NCI-H69 (cell line): ENCODE measurements at places on chromosomes 4 and X.

GRCh38 chrX:87878926-87879325, 361.3 kb downstream of the KLHL4 start:
- DNase-seq, result no peak

GRCh38 chrX:79266702-79267101, 100.4 kb downstream of the ITM2A start:
- DNase-seq, result no peak

- no peak for DNase-seq
Observed at GRCh38 chr4:165626316-165626715, 246.7 kb upstream of the TLL1 start.

- DNase-seq, result no peak
Observed at GRCh38 chrX:74280759-74281158, 23.2 kb upstream of the ZCCHC13 start.

DNA sequence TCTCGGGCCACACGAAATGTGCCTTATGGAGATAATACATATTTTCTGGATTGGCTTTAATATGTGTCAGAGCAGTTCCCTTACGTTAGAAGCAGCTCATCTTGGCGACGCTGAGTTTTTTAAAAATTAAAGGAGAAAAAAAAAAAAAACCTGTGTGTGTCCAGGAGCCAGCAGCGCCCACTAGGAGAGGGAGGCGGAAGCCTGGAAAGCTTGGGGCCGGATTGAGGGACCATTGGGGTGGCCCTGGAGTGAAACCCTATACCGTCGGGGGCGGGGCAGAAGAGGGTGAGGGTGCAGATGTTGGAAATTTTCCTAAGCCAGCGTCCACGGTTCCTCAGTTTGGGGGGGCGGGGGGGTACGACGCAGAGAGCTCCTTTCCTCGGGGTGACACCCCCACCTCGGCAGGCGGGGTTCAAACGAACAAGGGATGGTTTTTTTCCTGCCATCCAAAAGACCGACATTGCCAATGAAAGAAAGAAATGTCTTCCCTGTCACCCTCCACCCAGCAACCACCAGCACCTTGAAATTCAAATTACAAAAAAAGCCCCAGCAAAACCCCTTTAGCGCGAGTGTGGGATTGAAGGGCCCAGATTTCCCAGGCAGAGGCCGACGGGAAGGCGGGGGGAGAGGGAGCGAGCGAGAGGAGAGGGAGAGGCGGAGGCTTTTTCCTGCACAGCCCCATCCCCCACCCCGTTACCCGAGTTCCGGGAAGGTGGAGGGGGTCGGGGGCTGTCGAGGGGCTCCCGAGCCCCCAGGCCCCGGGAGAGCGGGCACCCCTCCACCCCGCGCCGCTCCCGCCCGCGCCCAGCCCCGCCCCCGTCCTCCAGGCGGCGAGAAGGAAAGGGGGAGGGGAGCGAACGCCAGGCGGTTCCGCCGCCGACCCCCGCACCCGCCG, 859 bp downstream of the SMARCA1 start:
- peak; percentile 77 for DNase-seq

DNA sequence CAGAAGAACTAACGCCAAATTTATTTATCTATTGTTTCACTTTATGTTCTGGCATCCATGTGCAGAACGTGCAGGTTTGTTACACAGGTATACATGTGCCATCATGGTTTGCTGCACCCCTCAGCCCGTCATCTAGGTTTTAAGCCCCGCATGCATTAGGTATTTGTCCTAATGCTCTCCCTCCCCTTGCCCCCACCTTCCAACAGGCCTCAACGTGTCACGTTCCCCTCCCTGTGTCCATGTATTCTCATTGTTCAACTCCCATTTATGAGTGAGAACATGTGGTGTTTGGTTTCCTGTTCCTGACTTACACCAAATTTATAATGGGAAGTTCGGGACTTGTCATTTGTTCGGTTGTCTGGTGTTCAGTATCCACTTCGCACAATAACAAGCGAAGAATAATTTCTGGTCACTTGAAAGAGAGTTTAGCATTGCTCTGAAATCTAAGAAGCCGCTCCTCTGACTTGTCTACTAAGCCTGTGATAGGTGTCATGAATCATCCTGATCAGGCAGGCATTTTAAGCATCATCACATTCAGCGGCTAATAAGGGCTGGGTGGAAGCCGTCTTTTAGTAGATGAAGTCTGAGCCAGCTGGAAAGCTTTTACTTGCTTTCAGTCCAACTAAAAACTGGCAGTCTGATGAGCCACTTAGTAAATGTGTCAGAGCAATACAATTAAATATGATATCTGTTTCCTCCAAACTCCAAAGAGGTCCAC, 1065.7 kb upstream of the PABPC4L start:
- no peak for DNase-seq

- no peak for DNase-seq
Observed at GRCh38 chr4:184583738-184584502, 65.3 kb downstream of the CASP3 start.

- DNase-seq, result peak; percentile 17
Observed at GRCh38 chrX:46325312-46325877, 219.8 kb downstream of the ZNF674 start.

DNA sequence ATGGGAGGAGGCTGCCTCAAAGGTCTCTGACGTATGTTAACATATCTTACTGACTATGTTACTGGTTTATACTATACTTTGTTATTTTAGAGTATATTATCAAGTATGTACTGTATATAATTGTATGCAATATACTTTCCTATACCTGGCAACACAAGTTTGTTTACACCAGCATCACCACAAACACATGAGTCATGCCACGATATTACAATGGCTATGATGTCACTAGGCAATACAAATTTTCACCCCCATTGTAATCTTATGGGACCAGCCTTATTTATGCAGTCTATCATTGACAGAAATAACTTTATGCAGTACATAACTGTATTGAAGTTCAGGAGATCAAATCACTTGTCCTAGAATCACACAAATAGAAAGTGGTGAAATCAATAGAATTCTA, 329.9 kb upstream of the SLC7A11 start:
- DNase-seq, result no peak

DNA sequence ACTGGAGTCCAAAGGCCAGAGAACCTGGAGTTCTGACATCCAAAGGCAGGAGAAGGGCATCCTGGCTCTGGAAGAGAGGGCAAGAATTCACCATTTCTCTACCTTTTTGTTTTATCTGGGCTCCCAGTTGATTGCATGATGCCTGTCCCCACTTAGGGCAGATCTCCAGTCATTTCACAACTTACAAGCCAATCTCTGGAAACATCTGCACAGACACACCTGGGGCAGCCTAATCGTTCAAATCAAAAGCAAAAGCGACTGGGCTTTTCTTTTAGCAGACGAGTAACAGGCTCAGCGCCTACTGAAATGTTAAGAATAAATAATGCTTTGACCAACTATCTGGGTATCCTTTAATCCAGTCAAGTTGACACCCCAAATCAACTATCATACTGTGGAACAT, 136.0 kb upstream of the NPY2R start:
- DNase-seq, result no peak

DNA sequence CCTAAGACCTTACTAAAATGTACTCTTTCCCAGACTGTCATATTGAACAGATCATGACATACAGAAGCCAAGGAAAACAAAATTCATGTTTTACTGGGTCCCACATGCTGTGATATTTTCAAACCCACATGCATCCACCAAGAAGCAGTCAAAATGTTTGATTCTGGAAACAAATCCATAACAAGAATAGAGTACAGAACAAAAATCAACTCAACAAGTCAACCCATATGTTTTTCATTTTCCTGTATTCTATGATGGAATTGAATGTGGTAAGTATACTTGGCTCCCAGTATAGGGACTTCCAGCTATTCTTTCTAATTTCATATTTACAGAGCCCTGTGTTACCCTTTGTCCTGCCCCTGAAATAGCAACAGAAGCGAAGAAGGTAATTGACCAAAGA, 106.8 kb downstream of the COL25A1 start:
- no peak for DNase-seq

DNA sequence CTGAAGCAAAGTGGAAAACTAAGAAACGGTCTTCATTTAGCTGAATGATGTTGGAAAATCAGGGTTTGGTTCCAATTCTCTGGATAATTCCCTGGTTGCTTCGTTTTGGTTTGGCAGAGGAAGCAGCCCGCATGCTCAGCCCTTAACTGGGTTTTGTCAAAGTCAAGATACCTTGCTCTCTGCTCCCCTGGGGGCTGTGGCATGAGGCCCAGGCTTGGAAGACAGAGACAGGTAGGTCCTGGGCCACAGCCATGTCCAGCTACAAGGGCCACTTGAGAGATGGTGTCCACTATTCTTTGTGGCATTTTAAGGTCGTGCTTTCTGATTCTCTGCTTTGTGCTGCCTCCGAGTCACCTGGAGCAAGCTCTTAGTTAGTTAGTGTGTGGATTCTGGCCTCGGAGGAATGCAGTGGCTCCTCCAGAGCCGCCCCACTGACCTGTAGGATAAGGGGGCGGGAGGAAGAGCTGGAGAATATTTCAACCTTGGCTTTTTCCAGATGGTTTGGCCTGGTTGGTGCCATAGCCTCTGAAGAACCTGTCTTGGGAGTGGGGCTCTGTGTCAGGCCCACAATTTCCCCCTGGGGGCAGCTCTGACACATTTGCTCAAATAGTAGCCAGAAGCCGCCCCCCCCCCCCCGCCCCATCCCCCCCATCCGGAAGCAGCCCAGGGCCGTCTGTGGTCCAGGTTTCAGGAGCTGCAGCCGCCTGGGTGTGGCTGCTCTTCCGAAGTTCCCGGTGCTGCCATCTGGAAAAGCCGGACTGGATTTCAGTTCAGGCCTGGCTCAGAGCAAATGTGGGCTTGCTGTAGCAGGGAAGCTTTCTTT, 147.1 kb downstream of the NHS start:
- peak; percentile 77 for DNase-seq

GRCh38 chrX:15749642-15750610, 11.9 kb downstream of the CA5B start:
- no peak for DNase-seq

DNA sequence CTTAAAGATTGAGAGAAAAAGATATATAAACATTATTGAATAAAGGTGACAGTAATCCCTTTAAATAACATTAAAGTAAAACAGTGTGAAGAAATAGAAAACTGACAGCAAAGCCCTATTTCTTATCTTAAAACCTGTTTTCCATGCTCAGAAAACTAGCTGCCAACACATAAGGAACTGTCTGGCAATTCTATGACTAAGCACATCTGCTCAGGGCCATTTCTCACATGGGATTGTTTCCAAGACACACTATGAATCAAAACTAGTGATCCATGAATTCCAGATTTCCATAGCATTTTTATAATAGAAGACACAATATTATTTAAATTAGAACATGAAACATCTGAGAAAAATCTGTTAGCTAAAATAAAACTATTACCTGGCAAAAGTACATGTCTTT, 113.4 kb downstream of the SCLT1 start:
- DNase-seq, result peak; percentile 67

DNA sequence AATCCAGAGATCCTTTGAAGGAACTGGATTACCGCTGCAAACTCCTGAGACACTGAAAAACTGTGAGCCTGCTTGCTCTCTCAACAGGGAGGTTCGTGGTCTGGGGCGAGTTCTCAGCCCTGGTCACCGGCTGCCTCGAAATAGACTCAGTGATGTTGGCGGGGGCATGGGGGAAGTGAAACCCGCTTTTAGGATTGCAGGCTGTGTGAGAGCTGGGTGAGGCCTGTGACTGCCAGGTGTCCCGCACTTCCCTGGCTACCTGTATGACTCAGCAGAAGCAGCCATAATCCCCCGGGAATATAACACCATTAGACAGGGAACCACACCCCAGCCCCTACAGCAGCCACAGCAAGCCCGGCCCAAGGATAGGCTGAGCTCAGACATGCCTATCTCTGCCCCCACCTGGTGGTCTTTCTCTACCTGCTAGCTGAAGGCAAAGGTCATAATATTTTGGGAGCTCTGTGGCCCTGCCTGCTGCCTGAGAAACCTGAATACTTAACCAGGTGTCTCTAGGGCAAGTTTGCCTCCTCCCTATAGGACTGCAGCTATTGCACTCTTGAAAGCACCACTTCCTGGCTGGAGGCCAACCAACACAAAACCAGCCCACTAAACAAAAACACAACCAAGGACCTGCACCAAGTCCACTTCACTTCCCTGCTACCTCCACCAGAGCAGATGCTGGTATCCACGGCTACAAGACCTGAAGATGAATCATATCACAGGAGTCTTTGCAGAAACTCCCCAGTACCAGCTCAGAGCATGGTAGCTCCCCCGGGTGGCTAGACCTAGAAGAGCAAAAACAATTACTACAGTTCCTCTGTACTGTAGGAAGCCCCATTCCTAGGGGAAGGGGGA, 202.0 kb downstream of the RRAGB start:
- no peak for DNase-seq

DNA sequence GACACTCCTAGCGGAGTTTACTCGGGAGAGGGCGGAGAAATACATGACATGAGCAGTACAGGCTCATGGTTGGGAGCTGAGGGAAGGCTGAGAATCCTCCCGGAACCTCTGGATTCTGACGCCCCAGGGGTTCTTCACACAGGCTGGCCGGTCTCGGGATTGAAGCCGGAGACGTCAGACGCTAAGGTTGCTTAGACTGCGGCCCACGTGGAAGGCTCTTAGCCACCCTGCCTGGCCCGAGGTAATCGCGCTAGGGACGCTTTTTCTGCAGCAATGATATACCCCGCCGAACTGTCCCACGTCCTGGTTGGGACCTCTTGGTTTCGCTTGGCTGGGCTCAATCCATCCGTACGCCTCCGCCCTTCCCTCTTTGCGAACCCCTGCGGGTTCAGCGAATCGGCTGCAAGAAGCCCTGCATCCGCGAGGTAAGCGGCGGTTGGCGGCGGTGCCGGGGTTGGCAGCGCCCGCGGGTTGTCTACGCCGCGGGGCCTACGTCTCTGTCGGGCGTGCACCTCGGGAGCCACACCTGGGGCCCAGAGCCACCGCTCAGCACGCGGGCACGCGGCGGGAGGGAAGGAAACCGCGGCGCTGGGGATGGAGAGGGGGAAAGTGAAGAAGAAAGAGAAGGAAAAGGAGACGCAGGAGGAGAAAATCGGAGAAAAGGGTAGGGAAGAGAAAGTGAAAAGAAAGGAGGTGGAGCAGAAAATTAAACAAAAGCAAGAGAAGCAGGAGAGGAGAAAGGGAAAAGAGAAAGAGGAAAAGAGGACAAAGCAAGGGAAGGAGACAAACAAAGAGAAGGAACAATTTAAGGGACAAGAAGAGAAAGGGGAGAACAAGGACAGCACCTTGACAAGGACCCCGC, at the start of gene ARL9:
ARL9 (plus strand) TSS at position 523 of the 862 bp plus-strand sequence; CDS start at position 595, 72 bp downstream.
- DNase-seq, result peak; percentile 79

GRCh38 chr4:125459531-125459930, 144.8 kb downstream of the FAT4 start:
- DNase-seq, result peak; percentile 55

GRCh38 chr4:119097282-119097900, 38.2 kb upstream of the MYOZ2 start:
- no peak for DNase-seq

GRCh38 chr4:81084029-81084428, 53.5 kb downstream of the BMP3 start:
- peak; percentile 53 for DNase-seq

GRCh38 chr4:66704243-66704642, 841.1 kb downstream of the CENPC start:
- DNase-seq, result no peak

DNA sequence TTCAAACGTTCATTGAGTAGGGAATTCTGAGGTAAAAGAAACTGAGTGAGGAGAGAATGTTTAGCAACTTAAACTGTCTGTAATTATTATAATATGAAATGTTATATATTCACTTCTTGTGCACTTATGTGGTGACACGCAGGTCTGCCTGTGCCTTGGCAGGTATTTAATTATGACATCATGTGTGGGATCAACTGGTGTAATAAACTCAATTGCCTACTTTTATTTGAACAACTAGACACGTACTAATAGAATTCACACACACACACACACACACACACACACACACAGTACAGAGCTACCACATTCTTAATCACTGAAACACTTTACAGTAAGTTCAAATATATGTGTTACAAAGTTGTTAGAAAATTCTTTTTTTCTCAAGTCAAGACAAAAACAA, 20.7 kb upstream of the SLC25A31 start:
- DNase-seq, result no peak
